ENCODE measurements at places on chromosomes 3 and 15.

- DNase-seq, result no peak
Observed at GRCh38 chr3:23368731-23369130, 165.6 kb downstream of the UBE2E2 start.

- DNase-seq, result no peak
Observed at GRCh38 chr15:81296673-81297072, 27.3 kb downstream of the STARD5 start.

GRCh38 chr15:75229191-75230015, 27.7 kb downstream of the C15orf39 start:
- no peak for DNase-seq

DNA sequence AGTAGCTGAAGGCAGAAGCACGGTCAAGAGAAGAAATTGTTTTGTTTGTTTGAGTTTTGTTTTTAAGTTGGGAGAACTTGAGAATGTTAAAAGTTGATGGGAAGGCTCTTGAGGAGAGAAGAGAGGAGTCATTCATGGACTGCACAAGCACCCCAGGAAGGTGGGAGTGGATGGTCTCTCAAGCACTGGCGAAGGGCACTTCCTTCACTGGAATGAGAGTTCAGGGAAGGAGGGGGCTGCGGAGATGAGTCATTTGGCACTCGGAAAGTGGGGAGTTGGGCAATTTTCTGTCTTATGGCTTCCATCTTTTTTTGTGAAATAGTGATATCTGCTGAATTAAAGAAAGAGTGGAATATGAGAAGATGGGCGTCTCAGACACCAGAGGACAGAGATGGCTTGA, 66.0 kb downstream of the ATP13A4 start:
- DNase-seq, result no peak

DNA sequence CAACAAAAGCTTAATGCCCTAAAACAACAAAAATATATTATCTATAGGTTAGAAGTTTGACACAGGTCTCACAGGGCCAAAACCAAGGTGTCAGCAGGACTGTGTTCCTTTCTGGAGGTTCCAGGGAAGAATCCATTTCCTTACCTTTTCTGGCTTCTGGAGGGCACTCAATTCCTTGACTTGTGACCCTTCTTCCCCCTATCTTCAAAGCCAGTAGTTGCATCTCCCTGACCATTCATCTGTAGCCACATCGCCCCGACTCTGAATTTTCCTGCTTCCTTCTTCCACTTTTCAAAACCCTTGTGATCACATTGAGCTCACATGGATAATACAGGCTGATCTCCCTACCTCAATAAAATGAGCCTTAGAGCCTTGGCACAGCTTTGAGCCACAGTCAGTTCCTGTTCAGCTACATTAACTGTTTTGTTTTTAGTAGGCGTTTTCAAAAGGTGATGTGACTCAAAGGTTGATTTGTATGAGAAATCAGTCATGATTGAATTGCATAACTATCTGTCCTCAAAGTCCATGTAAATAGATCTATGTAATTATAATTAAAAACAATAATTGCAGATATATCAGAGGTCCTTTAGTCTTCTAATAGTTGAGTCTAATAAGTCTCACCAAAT, 12.4 kb downstream of the PFN2 start:
- DNase-seq, result no peak

GRCh38 chr3:43923104-43923882, 232.6 kb downstream of the ABHD5 start:
- no peak for DNase-seq

DNA sequence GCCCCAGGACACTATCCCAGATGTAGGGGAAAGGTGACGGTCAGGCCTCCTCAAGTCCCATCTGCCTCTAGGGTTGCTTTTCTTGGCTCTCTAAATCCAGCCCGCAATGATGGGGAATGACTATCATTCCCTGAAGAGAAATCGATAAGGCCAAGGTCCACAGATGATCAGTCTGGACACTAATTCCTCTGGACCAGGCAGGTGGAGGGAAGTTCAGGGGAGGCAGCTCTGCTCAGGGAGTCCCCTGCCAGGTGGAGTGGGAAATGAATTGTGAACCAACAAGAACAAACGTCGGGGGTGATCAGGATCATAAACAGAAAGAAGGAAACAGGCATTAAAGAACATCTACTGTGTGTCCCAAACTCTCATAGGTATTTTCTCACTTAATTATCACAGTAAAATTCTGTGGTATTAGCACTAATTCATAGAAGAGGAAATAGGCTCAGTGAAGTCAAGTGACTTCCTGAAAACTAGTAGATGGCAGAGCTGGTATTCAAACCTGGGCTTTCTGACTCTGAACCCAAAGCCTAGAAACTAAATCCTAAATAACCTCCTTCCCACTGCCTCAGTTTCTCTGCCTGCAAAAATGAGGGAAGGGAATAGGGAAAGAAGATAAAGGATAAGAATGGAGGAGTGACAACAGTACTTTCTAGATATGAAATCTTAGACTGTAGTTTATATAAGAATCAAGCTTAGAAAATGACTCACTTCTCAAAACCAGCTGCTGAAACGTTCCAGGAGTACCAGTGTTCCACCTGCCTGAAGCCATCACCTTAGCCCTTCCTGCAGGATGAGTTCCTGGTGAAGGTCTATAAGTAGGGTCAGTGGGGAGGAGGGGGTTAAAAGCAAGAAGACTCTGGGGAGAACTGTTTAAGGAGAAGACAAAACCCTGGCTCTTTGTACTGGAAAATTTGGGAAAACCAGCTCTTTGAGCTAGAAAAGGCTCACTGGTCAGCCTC, 7.5 kb downstream of the BMF start:
- no peak for DNase-seq

DNA sequence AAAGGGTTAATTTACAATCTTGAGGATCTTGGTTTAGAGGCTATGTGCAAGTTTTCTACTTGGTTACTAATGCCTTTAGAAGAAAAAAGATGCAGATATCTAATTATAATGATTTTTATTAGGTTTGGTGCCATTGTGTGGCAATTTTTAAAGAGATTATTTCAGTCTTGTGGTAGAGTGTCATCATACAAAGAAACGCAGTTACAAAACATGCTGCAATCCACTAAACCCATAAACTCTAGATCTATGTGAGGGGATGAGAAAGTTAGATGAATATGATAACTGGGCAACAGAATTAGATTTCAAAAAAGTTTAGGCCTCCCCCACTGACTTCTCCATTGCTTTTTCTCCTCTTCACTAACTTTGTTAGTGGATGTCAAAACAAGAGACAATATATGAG, 106.0 kb downstream of the ARPP21 start:
- no peak for DNase-seq

DNA sequence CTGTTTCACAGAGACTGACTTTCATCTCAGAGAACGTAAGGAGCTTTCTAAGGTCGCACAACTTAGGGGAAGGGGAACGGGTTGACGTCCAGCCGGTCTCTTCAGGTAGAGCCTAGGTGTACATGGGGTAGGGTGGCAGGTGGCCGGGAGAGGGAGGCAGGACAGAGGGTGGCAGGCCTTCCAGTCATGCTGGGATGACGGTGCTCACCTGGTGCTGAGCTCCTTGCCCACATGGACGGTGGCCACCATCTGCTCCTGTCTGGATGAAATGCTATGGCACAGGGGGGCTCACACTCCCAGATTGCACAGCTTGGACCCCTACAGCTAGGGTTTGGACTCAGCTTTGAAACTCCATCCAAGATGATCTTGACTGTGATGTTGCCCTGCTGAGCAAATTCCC, 144.5 kb downstream of the ATP10A start:
- no peak for DNase-seq

GRCh38 chr3:189273736-189274135, 102.0 kb downstream of the TPRG1 start:
- no peak for DNase-seq

- DNase-seq, result no peak
Observed at GRCh38 chr15:74725845-74726773, 781 bp upstream of the CYP1A1 start.

GRCh38 chr3:148379763-148380382, 317.8 kb upstream of the AGTR1 start:
- peak; percentile 11 for DNase-seq

GRCh38 chr3:190595179-190595795, 81.4 kb downstream of the IL1RAP start:
- DNase-seq, result no peak

DNA sequence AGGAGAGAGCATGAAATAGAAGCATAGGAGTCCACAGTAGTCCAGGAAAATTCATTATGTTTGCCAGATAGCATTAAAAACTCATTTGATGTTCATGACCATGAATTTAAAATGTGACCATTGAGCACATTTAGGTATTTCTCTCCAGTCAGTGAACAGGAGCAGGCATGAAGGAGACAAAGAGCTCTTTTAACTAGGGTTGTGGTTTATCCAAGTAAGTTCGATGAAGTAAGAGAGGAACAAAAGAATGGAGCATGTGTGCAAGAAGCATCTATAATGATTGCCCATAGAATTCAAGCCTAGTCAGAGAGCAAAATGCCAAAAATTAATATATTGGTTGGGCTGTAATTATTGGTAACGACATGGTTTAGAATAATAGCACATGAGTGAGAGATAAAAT, 342.1 kb upstream of the CCDC54 start:
- DNase-seq, result no peak

DNA sequence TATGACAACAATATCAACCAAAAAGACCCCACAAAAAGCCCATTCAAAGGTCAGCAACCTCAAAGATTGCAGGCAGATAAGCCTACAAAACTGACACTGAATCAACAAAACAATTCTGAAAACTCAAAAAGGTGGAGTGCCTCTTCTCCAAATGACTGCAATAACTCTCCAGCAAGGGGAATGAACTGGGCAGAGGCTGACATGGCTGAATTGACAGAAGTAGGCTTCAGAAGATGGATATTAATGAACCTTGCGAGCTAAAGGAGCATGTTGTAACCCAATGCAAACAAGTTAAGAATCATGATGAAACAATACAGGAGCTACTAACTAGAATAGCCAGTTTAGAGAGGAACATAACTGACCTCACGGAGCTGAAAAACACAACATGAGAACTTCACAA, 20.4 kb upstream of the SLC25A38 start:
- DNase-seq, result no peak
